GM12891 (cell line): ENCODE measurements at places on chromosomes 7 and 10.
A peak's percentile ranks its signal among the peaks of the same experiment; 100 is the strongest.

- no peak for DNase-seq
Observed at GRCh38 chr7:133481676-133482075, 228.8 kb downstream of the EXOC4 start.

- no peak for DNase-seq
Observed at GRCh38 chr10:73167458-73167782, 388 bp downstream of the ECD start.

- DNase-seq, result no peak
Observed at GRCh38 chr7:10677211-10677610, 296.5 kb upstream of the PHF14 start.

DNA sequence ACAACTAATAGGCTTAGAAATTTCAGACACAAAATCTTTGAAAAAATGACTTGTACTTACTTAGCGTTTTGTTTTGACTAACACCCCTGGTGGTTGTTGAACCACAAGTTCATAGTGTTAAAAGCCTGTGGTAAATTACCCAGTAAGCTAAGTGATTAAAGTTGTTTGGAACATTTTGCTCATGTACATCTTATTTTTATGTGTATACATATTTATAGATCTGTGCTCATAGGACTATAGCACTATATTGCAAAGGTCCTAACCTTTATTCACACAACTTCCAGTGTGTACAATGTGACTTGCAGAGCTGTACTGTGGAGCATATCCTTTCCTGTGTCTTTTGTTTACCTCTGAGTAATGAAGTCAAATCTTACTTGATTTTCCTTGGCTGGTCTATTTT lies 79.6 kb downstream of the BMPR1A start:
- DNase-seq, result no peak

- DNase-seq, result no peak
Observed at GRCh38 chr7:5448378-5449037, 24.9 kb upstream of the TNRC18 start.

DNA sequence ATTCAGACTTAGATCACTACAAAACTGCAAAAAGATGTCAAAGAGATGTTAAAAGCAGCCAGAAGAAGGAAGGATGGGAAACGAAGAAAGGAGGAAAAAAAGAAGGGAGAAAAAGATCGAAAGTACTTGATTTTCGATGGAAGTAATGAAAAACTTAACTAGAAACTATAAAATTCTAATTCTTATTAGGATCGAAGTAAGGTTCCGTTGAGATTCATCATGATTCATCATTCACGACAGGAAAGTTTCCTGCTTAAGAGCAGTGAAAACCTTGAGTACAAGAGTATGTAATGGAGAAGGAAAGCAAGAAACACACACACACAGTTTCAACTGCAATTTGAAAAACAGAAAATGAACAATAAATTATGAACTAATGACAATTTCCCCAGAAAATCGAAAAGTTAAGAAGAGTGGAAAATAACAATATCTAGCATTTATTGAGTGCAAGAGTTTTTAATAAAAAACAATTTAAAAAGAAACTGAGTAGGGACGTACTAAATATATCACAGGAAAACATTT lies 1.1 kb upstream of the ING3 start:
- DNase-seq, result no peak

- peak; percentile 85 for DNase-seq
Observed at GRCh38 chr7:101538596-101539459, 90.3 kb downstream of the MYL10 start.

DNA sequence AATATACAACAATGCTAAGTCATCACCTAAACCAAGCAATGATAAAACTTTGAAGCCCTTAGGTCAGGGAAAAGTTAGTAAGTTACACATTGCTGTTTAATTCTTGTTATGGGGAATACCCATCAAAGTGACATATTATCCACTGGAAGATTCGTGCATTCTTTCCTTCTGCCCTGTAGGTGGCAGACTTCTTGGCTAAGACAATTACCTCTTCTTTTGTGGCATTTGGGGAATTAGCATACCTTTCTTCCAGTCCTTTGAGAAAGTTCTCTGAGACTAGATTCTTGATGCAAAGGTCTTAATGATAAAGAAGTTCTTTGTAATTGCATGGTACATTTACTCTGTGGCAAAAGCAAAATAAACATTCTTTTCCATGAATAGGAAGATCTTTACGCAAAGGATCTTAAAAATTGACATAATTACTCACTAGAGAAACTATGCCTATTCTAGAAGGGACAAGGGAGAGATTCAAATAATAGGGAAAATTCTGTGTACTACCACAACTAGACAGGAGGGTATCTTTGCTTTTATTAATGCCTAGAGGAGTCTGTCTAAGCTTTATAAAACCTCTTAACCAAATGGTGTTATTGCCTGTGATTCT lies 395.9 kb downstream of the GRM8 start:
- no peak for DNase-seq

GRCh38 chr10:112565434-112566053 lies 118.5 kb downstream of the VTI1A start:
- DNase-seq, result no peak

DNA sequence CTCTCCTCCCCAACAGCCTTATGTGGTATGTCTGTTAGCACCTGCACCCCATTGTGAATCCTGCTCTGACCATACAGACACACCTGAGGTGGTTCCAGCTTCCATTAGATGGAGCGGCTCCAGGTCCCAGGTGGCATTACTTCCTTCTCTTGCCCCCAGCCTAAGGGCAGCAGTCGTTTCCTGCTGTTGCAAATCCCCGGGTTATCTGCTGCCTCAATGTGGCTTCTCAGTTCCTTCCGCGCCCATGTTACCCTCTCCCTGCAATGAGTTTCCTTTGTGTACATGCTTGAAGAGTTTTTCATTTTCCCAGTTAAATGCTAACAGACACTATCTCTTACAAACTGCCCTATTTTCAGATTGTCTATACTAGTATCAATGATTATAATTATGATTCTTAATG lies 62.8 kb upstream of the PRKCQ start:
- no peak for DNase-seq

DNA sequence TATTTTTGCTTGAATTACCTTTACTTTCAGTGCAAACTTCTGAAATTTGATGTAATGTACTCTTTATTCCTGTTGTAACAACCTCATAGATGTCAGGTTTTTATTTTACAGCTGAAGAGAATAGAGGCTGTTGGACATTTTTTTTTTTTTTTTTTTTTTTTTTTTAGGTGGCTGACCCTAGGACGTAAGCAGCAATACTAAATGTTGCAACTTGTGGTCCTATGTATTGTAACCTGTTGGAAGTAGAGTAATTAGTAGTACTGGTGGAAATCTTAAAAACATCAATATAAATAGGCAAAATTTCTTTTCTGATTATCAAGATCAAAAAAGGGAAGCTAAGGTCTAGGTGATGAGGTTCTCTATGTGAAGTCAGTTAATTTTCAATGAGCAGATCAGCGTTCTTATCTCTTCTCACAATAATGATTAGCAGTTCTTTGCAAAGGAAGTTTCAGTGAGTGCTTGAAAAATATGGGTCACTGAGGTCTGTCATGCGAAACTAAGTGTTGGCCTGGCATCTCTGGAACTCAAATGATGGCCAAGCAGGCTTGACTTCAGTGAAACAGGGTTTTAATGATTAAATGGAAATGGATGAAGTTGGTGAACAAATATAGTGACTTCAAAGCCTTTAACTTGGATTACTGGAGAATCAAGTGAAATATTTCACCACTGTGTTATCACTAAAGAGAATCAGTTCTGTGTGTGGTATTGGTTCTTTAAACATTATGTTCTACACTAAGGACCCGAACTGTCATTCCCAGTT lies 42.7 kb downstream of the BICC1 start:
- no peak for DNase-seq

DNA sequence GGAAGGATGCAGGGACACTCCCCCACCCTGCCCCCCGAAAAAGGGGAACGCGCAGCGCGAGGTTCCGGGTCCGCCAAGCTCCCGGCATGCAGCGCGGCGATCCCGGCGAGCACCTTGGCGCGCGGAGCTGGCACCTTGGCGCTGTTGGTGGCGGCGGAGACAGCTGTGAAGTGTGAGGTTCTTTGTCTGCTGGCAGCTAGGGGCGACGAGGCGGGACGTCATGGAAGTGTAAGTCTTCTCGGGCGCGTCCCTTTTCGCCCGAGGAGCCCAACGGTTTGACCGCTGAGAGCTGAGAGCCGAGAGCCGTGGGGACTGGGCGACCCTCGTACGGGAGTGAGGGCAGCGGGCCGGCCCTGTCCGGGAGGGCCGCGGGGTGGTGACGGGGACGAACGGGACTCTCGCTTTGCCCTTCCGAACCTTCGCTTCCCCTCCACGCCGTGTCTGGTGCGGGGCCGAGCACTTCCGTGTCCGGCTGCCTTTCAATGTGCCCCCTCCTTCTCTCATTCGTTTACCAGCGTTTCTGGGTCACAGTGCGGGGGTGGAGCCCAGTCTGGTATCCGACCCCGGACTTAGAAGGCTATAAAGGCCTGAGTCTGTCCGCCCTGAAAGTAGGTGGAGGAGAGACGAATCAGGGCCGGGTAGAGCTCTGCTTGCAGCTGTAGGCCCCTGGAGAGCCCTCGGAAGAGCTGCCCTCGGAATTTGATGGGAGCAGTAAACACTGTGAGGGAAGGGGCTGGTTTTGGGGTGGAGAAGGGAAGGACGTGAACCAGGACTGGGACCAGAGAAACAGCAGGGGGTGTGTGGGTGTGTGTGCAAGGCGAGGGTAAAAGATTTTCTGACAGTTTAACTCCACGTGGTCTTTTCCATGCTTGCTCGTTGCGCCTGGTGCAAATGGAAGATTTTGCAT lies at the start of gene CRCP:
Gene CRCP (plus strand): TSS at position 105 of the 907 bp plus-strand sequence. CDS start 116 bp downstream, at position 221.
- DNase-seq, result peak; percentile 91

- DNase-seq, result no peak
Observed at GRCh38 chr10:86068231-86069054, 298.2 kb downstream of the GRID1 start.

DNA sequence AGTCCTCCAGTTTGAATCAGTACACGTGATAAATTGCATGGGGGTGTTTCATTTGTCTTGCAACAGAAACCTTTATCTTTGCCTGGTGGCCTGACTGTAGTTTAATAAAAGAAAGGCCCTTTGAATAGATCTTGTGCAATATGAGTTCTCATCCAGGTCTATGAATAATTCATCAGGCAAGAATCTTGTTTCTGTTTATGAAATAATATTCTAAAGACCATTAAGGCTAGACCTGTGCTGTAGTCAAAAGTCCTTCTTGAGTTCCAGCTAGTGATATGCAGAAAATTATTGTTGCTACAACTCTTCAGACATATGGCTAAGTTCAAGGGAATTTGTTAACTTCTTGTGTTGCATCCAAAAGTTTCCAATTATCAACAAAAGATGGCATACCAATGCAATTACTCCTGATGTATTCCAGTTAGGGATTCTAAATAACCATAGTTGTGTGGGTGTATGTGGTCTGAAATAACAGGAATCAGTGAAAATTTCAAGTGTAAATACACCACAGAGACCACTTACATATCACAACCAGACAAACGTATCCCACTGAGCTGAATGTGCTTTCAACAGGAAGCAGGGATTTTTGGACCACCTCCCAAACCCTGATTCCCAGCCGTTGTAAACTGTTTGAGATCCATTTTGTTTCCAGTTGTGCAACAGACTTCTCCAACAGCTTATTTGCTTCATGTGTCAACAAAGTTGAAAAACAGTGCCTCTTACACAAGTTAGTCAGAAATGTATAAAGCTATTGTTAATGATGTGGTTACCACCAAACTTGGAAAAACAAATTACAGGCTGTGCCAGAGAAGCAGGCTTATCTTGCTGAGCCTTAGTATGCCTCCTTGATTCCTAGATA lies 54.7 kb upstream of the BICC1 start:
- no peak for DNase-seq
